Caco-2 (cell line): ENCODE measurements at places on chromosomes 6 and 20.

GRCh38 chr20:54083459-54083858 is 13.1 kb upstream of the BCAS1 start:
- no peak for DNase-seq

- DNase-seq: no peak
Observed at GRCh38 chr6:35610830-35611229, 77.9 kb downstream of the FKBP5 start.

DNA sequence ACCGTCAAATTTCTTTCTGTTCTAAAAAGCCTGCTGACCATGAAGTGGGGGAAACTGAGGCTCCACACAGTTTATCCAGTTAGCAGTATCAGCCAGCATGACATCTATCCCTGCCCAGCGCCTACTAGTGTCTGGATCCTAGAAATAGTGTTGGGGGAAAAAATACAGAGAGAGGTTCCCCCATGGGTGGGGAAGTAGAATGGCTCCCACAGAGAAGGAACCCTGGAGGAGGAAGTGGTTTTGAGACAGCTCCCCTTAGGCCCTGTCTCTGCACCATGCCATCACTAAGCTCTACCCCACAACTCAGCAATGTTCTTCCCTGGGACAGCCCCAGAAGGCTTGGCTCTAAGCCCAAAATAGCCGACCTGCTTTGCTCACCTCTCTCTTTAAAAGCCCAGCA is 153.4 kb downstream of the MBOAT1 start:
- DNase-seq: no peak

DNA sequence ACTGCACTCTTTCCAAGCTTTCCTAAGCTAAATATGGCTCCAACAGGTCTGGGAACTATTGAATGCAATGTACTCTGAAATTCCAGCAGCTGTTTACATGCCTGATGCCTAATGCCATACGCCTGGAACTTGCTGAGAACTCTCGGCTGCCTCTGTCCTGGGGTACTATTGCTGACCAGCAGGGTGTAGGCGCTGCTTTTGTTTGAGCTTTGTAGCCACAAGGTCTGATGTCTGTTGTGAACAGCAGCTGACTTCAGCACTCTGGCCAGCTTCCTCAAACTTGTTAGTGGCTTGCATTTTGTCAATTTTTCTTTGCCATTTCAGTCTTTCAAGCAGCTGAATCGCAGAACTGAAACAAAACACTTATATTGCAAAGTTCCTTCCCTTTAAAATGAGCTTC is 26.7 kb downstream of the SAYSD1 start:
- peak; percentile 62 for DNase-seq

GRCh38 chr6:155646443-155646842 is 190.8 kb upstream of the NOX3 start:
- DNase-seq: no peak

- DNase-seq: no peak
Observed at GRCh38 chr6:34525431-34526175, 30.5 kb downstream of the SPDEF start.

DNA sequence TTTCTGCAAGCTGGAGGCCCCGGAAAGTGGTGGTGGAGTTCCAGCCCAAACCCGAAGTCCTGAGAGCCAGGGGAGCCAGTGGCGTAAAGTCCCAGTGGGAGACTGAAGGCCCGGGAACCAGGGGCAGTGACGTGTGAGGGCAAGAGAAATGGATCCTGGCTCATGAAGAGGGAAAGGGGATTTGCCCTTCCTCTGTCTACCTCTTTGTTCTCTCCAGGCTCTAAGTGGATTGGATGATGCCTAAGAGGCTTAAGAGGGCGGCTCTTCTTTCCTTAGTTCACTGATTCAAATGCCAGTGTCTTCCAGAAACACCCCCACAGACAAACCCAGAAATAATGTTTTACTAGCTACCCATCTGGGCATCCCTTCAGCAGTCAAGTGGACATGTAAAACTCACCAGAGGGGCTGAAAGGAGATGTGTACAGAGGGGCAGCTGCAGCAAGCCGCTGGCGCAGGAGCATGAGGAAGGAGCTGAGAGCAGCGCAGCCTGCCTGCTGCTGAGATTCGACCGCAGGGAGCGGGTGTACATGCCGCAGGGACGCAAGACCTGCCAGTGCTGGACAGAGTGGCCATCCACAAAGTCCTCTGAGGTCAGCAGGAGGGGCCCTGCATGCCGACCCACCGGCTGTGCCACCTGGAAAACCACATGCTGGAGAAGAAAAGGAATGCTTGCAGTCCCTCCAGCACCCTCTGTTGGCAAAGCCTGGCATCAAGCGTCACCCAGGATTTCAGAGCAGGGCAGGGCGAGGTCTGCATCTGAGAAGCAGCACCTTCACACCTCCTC is 29.5 kb downstream of the CDYL start:
- peak; percentile 40 for DNase-seq

DNA sequence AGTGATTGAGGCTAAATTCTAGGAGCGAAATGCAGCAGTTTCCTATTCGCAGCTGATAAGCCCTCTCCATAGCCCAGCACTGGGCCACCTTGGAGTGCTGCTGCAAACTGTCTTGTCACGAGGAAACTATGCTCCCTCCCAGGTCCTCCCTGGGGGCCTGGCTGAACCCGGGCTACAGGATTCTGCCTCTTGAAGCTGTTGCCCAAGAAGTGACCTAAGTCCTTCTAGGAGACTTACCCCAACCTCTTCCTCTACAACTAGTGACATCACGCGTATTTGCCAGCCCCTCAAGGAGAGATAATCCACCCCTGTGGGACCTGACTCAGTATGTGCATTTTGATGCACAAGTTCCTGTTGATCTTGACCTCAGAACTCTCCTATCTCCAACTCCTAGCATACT is 26.5 kb upstream of the ZFAND3 start:
- no peak for DNase-seq

DNA sequence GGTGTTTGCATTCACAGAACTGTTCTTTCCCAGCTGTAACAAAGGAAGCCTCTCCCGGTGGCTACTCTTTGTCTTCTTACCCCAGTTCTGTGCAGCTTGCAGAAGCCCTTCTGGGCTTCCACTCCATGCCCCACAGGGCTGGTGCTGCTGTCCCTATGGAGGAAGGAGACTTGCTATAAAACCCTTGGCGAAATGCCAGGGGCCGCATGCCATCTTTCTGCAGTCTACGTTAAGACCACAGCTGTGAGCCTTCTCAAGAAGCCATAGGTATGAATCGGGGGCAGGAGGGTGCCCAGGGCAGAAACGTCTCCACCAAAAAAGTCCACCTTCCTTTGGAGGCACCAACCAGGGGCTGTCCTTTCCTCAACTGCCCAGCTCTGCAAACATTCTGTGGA is 60.7 kb downstream of the PRND start:
- DNase-seq: no peak

GRCh38 chr20:34475979-34476736 is 40.1 kb upstream of the DYNLRB1 start:
- DNase-seq: no peak

DNA sequence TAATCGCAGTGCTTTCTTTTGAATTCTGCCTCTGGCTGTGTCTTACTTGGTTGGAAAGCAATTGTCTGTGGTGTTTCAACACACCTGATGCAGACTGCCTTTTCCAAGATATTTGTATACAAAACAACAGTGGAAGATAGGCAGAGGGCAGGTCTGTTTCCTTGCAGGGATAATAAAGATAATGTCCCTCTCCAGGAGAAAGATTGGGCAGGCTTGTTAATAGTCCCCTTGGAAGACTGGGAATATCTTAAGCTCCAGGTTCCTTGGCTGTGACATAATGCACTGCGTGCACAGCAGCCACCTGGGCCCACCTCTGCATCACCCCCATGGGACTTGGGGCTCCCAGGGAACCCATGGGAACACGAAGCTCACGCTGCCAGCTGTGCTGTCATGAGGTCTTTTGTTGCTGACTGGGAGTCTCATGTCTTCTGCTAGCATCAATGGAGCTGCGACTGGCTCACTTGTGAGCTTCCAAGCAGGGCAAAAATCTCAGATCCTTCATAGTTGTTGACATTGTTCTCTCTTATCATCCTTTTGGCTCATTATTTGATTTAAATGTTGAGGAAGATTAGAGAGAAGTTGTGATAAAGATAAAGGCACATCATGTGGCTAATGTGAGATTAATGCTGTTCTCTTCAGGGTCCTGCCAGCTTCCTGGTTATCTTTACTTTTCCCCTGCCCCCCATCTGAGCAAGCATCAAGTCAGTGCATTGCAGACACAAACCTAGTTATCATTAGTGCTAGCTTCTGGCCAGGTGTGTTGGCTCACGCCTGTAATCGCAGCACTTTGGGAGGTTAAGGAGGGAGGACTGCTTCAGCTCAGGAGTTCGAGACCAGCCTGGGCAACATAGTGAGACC is 107.1 kb upstream of the ASF1A start:
- no peak for DNase-seq

GRCh38 chr6:56961151-56961550 is 6.2 kb downstream of the BEND6 start:
- no peak for DNase-seq

GRCh38 chr6:25359891-25360290 is 80.7 kb downstream of the CARMIL1 start:
- DNase-seq: no peak

DNA sequence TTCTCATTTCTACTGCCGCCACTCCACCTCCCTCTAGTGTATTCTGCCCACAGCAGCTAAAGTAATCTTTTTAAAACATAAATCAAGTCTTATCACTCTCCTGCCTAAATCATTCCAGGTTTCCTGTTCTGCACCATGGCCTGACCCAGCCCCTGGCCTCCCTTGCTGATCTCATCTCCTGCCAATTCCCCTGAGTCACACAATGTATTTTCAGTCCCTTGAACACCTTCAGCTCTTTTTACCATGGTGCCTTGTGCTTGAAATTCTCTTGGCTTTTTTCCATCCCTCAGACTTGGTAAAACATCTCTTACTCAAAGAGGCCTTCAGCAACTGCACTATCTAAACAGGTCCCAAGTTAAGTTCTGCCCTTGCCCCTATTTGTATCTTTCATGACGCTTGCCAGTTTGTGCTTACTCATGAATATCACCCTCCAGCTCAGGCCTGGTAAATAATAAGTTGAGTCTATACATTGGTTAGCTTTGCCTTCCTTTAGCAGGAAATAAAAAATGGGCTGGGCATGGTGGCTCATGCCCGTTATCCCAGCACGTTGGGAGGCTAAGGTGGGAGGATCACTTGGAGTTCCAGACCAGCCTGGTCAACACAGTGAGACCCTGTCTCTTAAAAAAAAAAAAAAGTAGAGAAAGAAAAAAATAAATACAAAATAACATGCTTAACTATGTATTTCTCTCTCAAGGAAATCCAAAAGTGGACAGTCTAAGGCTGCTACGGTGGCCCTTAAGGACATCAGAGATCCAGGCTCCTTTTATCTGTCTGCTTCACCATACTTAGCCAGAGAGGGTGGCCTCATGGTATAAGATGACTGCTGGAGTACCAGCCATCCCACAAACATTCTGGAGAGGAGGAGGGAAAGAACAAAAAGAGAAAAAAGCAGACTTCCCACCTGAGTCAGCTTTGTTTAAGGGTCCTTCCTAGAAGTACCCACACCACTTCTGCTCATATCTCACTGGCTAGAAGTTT is 62.2 kb downstream of the ARFGEF2 start:
- no peak for DNase-seq

DNA sequence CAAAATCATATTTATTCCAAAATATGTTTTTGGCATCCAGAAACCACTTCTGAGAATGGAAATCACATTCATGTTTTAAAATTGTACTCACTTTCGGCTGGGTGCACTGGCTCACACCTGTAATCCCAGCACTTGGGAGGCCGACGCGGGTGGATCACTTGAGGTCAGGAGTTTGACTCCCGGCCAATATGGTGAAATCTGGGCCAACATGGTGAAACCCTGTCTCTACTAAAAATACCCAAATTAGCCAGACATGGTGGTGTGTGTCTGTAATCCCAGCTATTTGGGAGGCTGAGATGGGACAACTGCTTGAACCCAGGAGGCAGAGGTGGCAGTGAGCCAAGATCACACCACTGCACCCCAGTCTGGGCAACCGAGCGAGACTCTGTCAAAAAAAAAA is 580.7 kb downstream of the MAFB start:
- DNase-seq: no peak

DNA sequence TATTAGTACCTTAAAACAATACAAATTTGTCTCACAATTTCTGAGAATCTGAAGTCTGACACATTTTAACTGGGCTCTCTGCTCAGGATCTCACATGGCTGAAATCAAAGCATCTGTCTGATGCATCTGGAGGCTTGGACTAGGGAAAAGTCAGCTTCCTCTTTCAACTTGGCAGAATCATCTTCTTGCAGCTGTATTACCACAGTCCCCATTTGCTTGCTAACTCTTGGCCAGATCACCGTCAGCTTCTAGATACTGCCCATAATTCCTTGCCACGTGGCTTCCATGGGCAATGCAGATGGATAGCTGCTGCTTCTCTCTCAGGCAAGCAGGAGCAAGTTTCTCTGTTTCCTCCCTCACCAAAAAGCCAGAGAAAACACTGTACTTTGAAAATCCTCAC is 1106.4 kb upstream of the CITED2 start:
- DNase-seq: no peak

- DNase-seq: peak; percentile 78
Observed at GRCh38 chr20:36607586-36608387, 2.2 kb downstream of the RAB5IF start.

- peak; percentile 83 for DNase-seq
Observed at GRCh38 chr20:53642196-53643030, 48.8 kb upstream of the ZNF217 start.

DNA sequence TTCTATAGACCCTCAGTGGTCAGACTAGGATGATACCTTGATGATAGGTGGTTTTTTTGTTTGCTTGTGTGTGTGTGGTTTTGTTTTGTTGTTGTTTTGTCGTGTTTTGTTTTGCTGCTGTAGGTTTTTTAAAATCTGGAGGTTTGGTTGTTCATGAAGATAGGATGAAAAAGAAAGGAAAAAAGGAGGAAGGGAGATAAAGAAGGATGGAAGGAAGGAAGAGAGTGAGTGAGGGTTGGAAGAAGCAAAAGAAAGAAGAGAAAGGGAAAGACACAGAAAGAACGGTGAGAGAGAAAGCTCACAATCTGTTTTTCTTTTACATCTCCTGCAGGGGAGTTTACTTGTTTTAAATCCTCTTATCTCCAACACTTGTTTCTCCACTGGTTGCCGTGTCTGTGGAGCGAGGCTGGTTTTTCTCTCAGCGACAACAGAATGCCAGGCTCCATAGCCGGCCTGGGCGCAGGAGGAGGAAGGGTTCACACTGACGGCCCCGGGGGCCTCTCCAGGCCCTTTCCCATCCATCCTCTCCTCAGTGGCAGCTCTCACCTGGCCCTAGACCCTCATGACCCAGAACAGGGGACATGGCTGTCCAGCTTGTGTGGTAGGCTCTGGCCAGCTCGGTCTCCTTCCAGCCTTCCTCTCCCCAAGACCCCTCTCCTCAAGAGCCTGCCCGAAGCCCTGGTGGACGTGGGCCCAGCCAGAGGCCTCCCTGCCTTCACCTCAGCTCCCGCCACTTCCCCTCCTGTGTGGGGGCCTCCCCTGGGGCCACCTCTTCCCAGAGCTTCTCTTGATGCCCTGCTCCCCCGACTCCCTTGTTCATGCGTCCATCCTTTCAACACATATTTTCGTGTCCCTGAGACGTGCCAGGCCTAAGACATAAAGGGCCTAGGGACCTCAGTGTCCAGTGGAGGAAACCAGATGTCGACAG is 168.4 kb downstream of the VEGFA start:
- DNase-seq: no peak
